HT-29 (cell line): ENCODE measurements at places on chromosomes 7 and 10. TPM values are rescaled to one million over a fixed set of nuclear protein-coding genes. Genes with fewer than 3 reads are reported as not detected.

SFTPA2 gene
- 1.6 and 1.7 TPM in 2 replicates for total RNA-seq

HHEX gene
- 1.4 and 2.0 TPM in 2 replicates for total RNA-seq

LIPJ gene
- not detected in 2 replicates for total RNA-seq

SUGCT gene
- not detected in 2 replicates for total RNA-seq

FAM237B gene
- total RNA-seq: not detected in 2 replicates

TAX1BP1 gene
- 33.0 and 33.8 TPM in 2 replicates for total RNA-seq

SOSTDC1 gene
- 21.1 and 22.2 TPM in 2 replicates for total RNA-seq

C7orf33 gene
- not detected in 2 replicates for total RNA-seq

- no peak for DNase-seq
These were observed 197.5 kb upstream of the PRSS58 start for GRCh38 chr7:142455392-142455791.

DNA sequence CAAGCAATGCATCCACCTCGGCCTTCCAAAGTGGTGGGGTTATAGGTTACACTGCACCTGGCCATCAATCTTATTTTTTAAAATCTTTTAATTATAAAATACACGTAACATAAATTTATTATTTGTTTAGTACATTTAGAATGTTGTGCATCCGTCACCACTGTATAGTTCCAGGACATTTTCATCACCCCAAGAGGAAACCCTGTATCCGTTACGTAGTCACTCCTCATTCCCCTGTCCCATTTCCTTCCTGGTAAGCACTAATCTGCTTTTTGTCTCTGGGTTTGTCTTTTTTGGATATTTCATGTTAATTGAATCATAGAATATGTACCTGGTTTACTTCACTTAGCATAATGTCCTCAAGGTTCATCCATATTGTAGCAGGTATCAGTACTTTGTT is 51.2 kb downstream of the MAPK8 start:
- DNase-seq: no peak

DNA sequence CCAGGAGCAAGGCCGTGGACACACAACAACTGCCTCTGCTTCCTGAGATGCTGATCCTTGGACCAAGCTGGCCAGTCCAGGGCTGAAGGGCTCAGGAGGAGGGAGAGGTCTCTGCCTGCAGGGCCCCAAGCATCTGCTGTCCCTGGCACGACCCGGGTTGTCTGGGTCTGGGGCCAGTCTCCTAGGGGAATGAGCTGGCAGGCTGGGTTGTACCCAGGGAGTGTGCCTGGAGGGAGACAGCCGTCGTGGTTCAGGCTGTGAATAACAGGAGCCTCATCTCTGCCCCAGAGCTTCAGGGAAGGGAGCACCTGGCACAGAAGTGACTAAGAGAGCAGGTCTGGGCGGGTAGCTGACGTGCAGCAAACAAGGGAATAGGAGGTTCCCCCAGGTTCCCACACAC is 17.9 kb upstream of the SERPINE1 start:
- DNase-seq: peak; percentile 47

DNA sequence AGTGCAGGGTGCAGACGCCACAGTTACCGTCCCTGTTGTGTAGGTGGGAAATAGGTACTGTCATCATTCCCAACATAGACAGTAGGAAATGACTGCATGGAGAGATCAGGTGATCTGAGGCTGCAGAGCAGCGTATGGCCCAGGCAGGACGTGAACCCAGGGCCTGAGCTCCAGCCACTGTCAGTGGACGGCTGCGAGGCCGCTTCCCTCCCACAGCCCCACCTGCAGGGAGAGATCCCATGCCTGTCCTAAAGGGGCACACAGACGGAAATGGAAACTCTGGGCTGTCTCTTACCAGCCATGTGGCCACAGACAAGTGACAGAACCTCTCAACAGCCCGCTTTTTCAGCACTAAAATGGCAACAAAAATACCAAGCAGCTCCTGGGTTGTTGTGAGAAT is 44.5 kb upstream of the MNX1 start:
- no peak for DNase-seq

DNA sequence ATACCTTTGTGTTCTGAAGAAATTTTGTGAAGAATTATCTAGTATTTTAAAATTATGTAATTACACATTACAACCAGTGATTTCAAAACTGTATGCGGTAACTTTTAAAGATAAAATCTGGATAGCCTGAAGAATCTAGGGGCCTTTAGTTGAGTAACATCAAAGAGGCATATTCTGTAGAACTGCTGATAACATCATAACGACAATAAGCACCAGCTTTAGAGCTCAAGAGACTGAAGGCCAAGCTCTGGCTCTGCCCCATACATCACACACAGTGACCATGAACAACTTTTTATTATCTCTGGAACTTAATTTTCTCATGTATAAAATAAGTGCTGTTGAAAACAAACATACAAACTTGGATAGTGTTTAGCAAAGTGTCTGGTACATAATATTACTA is 121.1 kb upstream of the RHOBTB1 start:
- no peak for DNase-seq

- no peak for DNase-seq
These were observed 173.3 kb downstream of the SLC16A9 start for GRCh38 chr10:59536167-59537014.

DNA sequence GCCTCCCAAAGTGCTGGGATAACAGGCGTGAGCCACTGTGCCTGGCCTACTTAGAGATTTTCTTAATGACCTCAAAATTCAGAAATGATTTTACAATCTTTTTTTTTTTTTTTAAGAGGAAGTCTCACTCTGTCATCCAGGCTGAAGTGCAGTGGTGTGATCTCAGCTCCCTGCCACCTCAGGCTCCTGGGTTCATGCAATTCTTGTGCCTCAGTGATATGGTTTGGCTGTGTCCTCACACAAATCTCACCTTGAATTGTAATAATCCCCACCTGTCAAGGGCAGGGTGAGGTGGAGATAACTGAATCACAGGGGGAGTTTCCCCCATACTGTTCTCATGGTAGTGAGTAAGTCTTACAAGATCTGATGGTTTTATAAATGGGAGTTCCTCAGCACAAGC is 159.9 kb downstream of the DNAJC1 start:
- no peak for DNase-seq

DNA sequence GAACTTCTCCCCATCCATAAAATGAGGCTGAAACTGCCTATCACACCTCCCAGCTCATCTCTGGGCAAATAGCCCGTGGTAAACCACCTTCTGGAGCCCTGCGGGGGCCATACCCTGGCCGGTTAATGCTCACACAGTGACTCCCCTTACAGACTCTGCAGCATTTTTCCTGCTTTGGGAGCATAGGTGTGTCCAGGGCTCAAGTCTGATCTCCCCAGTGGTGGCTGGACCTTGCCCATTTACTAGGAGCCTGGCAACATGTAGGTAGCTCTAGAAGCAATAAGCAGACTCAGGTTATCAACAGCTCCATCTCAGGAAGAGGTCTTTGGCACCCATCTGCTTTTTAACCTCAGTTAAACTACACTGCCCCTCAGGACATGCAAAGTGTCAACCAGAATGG is 5.5 kb upstream of the CDHR1 start:
- no peak for DNase-seq

DNA sequence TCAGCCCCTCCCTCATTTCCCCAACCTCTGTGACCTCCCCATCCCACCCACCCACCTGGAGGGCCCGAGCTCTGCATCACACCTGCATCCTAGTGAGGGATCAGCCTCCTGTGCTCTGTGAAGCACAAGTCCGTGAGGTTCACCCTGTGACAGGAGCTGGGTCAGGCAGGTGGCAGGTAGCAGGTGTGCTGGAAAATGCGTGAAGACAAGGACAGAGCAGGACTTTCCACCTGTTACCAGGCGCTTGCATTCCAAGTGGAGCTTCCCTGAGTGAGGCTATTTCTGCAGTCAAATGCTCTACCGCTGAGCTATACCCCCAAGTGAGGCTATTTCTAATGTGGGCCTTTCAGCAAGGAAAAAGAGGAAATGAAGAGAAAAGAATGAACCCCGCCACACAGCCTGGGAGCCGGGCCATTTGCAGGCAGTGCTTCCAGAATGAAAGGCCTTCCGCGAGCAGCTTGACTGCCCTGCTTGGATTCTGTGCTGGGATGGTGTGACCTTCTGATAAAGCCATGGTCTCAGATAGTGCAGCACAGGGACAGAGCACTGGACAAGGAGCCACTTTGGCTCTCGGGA is 13.3 kb upstream of the CPXM2 start:
- no peak for DNase-seq

GRCh38 chr10:122457934-122458333 is 3.4 kb upstream of the HTRA1 start:
- no peak for DNase-seq

DNA sequence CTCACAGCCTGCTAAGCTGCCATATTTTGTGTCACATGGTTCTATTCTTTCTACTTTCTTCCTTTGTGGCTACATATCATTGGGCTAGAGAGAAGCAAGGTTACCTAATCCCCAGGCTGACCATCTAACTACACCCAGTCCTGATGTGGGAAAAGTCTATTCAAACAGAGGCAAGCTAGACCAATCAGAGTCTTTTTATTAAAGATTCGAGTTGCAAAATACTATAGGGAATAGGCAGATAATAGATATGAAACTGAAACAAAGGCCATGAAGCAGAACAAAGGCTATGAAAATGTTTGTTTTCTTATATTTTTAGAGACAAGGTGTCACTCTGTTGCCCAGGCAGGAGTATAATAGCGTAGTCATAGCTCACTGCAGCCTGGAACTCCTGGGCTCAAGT is 36.7 kb downstream of the MTERF1 start:
- DNase-seq: no peak

- no peak for DNase-seq
These were observed 115.9 kb downstream of the DLG5 start for GRCh38 chr10:77810446-77811335.

GRCh38 chr7:151725844-151726651 is 150.9 kb downstream of the PRKAG2 start:
- DNase-seq: no peak

DNA sequence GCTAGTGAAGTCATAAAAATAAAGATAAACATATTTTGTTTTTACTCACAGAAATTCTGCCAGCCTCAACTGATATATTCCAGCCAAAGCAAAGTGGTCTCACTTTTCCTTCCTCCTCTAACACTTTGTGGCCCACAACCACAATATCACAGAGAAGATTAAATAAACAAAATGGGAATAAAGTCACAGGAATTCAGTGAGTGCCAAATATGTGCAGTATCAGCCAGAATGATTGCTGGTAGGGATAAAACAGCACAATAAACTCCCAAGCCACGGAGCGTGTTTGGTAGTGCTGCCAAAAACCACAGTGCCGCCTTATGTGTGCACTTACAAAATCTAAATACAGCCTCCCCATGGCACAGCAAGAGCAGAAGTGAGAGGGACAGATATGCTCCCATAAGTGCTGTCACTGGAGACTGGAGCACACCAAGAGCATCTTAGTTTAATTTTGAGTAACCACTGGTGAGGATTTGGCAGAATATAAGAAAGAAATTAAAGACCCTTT is 155.8 kb downstream of the POM121L12 start:
- no peak for DNase-seq

DNA sequence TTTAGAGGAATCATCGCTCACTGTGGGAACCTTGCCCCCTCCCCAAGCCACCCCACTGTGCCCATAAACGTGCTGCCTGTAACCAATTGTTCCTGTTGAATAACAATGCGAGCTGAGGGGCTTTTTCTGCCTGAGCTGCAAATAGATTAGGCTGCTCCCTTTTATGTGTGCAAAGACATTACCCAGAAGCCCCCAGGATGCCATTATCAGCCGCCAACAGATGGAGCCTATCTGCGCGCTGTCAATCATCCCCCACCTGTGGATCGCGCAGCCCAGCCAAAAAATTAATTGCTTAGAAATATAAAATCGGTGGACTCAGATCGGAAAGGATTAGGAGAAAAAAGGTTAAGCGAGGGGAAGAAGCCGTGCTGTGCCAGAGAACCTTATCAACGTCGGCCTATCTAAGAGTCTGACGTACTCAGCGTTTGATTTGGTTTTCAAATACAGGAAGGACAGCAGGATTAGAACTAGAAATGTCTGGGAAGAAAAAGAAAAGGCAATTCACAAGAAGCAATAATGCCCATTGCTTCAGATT is 167.3 kb upstream of the MYO3A start:
- DNase-seq: no peak

DNA sequence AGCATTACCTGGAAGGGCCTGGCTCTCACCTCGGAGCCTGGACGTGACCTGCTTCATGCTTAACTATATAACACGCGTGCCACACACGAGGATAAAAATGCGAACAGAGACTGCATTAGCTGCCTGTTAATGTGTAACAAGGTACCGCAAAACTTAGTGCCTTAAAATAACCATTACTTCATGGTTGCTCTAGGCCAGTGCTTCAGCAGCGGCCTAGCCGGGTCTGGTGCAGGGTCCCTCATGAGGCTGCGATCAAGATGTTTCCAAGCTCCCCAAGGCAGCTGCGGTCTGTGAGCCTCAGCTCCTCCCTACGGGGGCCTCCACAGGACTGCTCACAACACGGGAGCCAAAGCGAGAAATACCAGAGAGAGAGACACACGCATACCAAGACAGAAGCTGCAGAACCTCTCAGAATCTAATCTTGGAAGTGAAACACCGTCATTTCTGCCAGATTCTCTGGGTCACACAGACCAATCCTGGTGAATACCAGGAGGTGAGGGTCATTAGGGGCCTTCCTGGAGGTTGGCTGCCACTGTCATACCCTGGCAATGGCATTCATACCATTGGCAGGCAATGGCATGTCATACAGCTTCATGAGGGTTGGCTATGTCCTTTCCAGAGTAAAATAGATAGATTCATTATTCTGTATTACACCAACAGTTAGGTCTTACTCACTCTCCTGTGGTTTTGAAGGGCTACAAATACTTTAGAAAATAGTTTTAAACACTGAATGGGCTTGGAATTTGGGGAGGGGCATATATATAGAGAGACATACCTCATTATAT is 94.5 kb downstream of the HIPK2 start:
- no peak for DNase-seq
